ENCODE measurements at places on chromosomes 4 and X.
A peak's percentile ranks its signal among the peaks of the same experiment; 100 is the strongest.

DNA sequence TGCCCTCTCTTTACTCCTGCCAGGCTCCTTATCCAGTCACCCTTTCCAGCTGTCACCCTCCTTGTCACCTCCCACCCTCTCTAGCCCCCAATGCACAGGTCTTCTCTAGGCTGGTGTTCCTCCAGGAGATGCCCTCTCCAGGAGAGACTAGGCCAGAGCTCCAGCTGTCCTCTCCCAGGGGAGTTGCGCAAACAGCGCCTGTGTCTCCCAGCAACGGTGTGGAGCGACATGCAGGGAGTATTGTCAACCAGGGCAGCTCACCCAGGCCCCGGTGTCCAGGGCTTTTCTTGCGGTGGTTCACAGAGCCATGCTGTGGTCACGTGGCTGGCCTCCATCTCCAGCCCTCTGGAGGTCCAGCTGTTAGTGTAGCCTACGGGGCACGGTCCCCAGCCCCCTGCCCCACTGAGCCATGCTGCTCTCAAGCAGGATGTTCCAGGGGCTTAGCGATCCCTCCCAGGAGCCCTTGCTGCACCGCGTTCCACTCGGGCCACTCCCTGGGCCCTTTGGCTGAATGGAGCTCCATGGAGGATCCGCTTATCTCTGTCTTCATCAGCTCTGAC lies 34.8 kb downstream of the CCNQ start:
- no peak for DNase-seq

- DNase-seq, result no peak
Measured at GRCh38 chr4:56619816-56620215, 61.3 kb downstream of the HOPX start.

- no peak for DNase-seq
Measured at GRCh38 chr4:40264497-40264896, 67.7 kb downstream of the RHOH start.

- no peak for DNase-seq
Measured at GRCh38 chr4:101288365-101289145, 58.8 kb downstream of the PPP3CA start.

DNA sequence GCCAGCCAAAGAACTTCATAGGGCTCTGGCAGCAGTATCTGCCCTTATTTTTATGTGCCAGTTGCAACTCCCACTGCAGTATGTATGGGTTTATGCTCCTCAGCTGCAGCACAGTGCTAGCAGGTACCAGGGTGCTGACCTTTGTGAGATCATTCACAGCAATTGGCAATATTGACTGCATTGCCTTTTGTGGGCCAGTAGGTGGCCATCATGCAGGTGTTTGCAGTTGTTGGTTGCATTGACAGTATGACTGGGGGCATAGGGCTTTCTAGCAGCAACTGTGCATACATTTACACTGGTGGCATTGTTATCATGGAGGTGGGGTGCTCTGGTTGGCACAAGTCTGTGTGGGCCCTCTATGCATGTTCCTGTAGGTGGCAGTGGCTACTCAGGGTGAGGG lies 42.5 kb downstream of the FAAH2 start:
- DNase-seq, result no peak

DNA sequence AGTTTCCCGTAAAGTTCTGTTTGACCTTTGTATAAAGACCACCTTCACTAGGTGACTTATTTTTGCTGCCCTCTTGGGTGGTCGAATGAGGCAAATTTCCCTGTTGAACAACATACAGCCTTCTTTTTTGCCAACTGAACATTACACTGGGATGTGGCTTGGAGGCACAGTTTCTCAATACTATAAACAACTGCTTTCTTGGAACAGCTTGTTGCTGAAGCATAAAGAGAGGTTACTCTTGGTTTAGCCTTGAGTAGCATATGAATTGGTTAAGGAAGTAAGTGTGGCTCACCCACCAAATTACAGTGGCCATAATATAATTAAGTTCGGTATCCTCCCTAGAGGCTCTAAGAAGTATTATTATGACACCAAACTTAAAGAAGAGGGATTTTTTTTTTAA lies 40.0 kb downstream of the HHIP start:
- no peak for DNase-seq

DNA sequence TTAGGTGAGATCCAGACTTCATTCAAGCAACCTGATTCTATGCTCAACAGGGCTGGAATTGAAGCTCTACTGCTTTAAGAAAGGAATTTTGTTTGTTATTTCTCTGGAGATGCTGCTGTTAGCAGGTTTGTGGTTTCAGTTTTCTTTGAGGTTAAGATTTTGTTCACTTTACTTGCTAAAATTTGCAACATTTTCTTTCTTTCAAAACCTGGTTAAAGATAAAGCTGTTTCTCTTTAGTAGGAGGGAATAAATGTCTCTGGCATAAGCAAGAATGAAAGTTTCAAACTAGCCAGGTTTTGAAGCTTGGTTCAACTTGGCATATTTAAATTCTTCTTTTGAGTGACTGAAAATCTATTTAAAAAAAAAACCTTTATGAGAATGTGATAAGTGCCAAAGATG lies 660.6 kb upstream of the NR3C2 start:
- no peak for DNase-seq

- no peak for DNase-seq
Measured at GRCh38 chrX:85977218-85977617, 70.1 kb downstream of the CHM start.

GRCh38 chr4:26061248-26061986 lies 147.4 kb downstream of the SMIM20 start:
- peak; percentile 33 for DNase-seq

DNA sequence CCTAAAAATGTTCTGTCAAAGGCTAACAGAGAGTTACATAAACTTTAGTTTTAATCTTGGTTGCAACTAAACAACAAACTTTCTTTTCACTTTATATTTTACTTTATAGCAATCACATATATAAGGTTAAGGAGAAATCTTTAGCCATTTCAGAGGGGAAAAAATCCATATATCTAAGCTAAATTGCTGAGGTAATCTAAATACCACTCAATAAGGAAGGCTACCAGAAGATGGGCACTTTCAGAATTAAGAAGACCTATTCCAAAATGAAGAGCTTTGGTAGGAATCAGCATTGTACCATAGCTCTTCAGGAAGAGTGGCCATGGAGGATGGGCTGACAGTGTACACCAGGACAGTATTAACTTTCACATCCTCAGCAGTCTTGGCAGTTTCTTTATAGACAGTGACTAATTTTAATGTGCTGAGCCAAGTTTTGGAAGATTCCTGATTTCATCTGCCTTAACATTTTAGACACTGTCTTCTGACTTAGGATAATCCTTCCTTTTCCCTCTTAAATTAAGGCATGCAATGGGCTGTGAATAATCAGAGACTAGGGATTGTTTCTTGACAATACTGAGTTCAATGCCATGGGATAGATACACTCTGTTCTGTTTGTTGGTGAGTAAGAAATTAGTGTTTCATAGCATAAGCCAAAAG lies 7.1 kb downstream of the FAT4 start:
- no peak for DNase-seq

DNA sequence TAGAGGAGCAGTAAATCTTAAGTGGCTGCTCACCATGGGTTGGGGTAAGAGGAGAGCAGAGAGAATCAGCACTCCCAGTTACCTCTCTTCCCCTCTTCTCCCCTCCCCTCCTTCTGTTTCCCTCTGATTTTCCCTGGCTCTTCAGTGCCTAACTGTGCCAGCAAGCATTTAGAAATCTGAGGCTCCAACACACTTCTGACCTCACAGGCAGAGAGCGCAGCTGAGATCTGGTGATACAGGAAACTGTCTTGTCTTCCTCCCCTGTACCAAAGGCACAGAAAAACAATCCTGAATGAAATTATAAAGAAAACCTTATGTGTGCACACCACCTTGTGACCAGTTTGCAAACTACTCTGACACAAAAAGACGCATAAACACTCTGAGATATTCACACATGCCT lies 82.4 kb upstream of the SMIM10 start:
- peak; percentile 14 for DNase-seq

GRCh38 chr4:168618577-168619265 lies 121.9 kb downstream of the PALLD start:
- peak; percentile 19 for DNase-seq

- DNase-seq, result no peak
Measured at GRCh38 chrX:82695066-82695465, 813.0 kb upstream of the POU3F4 start.

DNA sequence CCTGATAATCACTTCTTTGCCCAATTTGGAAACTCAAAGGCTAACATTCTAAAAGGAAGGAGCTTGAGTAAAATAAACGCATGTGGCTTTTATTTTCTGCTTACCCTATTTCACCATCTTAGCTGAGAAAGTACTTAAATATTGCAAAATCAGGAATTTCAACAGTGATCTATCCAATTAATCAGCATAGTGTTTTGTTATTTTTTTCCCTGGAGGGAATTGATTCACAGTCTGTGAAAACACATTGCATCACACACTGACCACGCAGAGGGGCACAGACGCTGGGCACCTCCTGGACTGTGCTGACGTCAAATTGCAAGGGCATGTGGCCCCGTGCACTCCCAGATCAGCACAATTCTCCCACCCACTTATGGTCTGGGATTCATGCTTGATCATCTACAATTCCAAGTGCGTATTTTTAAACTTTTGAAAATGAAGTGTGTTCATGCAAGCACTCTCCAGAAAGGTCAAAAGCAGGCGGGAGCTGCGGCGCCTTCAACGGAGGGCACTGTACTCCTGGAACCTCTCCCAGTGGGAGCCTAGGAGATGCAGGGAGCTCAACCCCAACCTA lies 320.6 kb upstream of the PPARGC1A start:
- DNase-seq, result no peak

All from SW480 (cell line).